ENCODE measurements at places on chromosomes 1 and 21. TPM values are rescaled to one million over a fixed set of nuclear protein-coding genes. Genes with fewer than 3 reads are reported as not detected.

CFHR2 gene
- not detected for total RNA-seq

CNTN2 gene
- 0.02 TPM for total RNA-seq

ACKR1 gene
- not detected for total RNA-seq

ADGRB2 gene
- 4.3 TPM for total RNA-seq

TNFRSF9 gene
- 1.8 TPM for total RNA-seq

ROR1 gene
- total RNA-seq, result 8.6 TPM

SYCP1 gene
- total RNA-seq, result not detected
